Stimulated activated CD4-positive, alpha-beta T cell treated with anti-CD3 and anti-CD28 coated beads, TNF-alpha, amount 100 ng/mL, for 1 hour (primary cell): ENCODE measurements at places on chromosomes 2 and 18.

DNA sequence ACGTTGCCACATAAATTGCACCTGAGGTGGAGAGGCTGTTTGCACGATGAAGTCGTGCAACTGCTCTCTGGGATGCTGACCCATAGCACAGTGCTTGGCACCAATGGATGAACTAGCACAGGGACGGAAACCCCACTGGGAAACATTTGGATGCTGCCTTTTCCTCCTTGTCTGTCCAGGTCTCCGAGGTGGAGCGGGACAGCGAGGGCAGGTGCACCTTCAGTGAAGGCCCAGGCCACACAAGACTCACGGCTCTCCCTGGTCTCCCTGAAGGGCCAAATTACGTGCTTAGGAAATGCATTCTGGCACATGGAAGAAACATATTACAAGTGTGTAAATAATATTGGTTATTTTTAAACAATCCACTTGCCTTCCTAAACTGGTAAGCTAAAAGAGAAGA is 70.3 kb downstream of the TPO start:
- no peak for DNase-seq

- DNase-seq, result no peak
Measured at GRCh38 chr18:13597068-13597467, 129.3 kb downstream of the FAM210A start.

- no peak for DNase-seq
Measured at GRCh38 chr2:108614043-108614545, 79.8 kb downstream of the LIMS1 start.

GRCh38 chr2:121017396-121017795 is 267.6 kb downstream of the TFCP2L1 start:
- no peak for DNase-seq

GRCh38 chr2:19878268-19879046 is 23.3 kb downstream of the TTC32 start:
- DNase-seq, result no peak

GRCh38 chr2:905091-905832 is 45.4 kb upstream of the SNTG2 start:
- DNase-seq, result no peak

GRCh38 chr2:225598426-225598825 is 198.9 kb downstream of the NYAP2 start:
- DNase-seq, result no peak

GRCh38 chr18:76982038-76982437 is 150.5 kb downstream of the MBP start:
- DNase-seq, result no peak

DNA sequence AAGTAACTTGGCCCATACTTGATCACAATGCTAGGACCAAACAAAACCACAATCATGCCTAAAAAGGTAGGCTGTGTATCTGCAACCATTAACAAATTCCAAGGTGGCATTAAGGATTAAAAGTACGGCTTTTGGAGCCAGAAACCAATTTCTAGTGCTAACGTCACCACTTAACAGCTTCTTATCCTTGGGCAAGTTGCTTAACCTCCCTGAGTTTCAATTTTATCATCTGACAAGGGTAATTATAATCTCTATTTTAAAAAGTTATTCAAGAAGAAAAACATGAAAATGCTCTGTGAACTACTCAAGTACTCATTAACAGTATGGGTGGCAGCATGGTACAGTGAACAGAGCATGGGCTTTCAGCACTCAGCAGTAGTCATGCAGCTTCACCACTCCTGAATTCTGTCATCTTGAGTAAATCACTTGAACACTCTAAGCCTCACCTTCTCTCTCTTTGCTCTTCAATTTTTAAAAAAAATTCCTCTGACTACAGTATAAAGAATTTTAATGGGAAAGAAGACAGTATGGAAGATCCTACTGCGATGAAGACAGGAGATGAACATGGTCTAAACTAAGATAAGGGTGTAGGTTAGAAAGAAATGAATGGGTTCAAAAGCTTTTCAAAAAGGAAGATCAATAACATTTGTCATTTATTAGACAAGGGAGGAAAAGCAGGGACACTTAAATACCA is 69.2 kb downstream of the SS18 start:
- DNase-seq, result no peak

GRCh38 chr2:11962707-11963328 is 216.4 kb downstream of the LPIN1 start:
- no peak for DNase-seq

DNA sequence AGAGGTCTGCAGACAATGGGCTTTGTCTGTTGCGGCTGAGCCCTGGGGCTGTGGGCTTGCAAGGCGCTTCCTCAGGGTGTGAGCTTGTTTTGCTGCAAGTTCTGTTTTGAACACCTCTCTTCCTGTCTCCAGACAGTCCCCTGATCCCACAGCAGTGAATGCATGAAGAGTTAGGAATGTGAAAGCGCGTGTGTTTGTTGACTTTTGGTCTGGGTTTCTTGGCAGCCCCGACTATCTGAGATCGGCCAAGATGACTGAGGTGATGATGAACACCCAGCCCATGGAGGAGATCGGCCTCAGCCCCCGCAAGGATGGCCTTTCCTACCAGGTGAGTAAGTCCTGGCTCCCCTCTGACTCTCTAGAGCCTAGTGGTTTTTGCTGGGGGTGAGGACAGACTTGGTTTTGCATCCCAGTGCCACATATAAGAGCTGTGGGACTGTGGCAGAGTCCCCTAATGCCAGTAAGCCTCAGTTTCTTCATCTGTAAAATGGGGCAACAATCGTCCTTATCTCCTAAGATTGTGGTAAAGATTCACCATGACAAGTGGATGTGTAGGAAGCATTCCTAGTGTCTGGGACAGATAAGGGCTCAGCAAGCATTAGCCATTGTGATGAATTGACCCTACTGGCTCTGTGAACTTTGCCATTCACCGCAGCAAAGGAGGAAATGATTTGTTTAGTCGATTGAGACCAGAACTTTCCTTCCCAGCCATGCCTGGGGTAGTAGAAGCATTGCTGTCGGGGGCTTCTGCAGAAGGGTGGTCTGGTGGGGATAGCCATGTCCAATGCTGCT is 3.0 kb downstream of the LBH start:
- DNase-seq, result no peak

GRCh38 chr2:20624156-20624883 is 26.6 kb downstream of the HS1BP3 start:
- no peak for DNase-seq

DNA sequence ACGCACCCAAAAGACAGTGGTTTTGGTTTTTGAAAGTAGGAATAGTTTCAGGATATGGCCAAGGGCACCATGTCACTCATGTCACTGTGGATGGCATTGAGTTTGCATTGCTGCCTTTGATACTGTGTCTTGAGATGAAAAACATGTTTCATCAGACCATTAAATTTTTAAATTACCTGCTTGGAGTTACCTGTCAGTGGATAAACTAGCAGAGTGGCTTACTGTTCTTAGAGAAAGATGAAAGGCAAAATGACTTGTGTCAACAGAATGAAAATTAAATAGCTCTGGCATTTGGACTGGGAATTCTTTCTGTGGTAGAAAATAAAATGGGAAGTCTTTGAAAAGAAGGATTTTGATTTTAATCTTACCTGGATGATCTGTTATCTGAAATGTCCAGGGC is 386 bp downstream of the ICOS start:
- no peak for DNase-seq

DNA sequence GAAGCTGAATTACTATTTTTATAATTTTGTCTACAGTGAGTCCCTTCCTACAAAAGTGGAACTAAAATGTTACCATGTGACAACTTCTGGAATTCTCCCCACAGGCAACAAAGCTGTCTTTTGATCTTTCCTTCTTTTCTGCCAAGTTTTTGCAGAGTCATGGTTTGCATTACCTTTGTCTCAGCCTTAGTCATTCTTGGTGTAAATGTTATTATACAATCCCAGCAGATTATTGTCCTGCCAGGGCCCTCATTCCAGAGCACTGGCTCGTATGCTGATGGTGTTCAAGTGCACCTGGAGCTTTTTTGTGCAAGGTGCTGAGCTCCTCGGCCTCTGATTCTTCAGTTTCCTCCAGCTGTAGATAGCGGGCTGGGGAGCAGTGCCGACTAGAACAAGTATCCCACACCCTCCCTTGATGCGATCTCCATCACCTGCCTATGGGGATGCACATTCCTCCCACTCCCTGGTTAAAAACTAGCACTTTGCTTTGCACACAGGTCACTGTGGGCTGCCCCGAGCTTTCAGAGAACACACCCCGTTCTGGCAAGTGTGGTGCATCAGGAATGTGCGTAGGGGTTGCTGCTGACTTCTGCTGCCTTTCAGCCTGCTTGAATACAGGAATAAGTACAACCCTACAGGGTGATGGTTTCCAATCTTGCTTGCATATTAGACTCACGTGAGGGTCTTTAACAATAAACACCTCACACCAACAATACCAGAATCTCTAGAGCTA is 263.6 kb downstream of the RNF144A start:
- no peak for DNase-seq

DNA sequence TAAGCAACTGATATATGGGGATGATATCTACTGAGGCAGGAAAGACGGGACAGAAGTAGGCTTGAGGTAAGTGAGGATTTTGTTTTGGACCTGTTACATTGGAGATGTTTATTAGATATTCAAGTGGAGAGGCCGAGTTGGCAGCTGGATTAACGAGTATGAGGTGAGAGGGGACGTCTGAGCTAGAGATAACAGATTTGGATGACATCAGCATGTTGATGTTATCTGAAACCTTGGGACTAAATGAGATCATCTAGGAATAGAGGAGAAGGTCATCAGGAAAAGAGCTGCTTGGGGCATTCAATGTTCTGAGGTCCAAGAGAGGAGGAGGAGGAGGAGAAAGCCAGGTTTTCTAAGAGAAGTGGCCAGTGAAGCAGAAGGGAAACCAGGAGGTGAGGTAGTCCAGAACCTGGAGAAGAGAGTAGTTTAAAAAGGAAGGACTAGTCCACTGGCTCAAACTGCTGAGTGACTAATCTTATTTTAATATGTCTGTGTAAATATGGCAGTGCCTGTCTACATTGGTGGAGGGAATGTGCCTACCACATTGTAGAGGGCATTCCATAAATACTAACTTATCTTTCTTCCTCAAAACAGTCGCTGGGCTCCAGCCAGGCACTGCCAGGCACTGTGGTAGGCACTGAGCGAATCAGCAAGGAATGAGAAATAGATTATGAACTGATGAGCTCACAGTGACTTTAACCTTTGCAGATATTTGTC is 488.3 kb downstream of the DLGAP1 start:
- DNase-seq, result no peak

DNA sequence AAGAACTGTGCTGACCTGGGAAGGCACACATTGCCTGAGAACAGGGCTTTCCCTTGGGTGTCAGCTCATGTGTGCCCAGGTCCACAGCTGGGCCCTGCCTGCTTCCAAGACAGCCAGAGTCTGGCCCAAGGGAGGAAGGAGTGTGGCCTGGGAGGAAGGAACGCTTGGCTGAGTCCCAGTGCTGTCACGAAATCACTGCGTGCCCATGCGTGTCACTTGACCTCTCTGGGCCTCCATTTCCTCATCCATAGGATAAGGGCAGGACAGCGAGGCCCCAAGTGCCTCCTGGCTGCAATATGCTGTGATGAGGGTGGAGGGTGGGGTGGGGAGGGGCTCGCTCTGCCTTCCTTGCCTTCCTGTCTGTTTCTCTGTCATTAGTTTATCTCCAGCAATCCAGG is 642 bp upstream of the KCNK3 start:
- no peak for DNase-seq

- no peak for DNase-seq
Measured at GRCh38 chr2:41772697-41773096, 275.1 kb upstream of the PKDCC start.

DNA sequence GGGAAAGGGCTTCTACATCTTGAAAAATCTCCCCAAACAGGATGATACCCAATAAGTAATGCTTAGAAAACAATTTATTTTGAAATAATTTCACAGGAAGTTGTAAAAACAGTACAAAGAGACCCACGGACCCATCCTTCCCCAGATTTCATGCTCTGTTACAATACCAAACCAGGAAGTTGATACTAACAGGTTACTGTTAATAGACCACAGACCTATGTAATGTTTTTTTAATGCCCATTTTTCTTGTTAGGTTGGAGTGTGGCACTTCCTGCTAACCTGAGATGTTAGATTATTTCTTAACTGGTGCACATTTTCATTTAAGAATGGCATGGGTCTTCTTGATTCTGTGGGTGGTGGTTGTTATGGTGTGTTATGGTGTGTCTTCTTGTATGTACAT is 21.4 kb upstream of the MGAT5 start:
- DNase-seq, result no peak

GRCh38 chr2:239112127-239112774 is 264.4 kb downstream of the TWIST2 start:
- DNase-seq, result no peak

GRCh38 chr2:74093840-74094239 is 53.9 kb downstream of the BOLA3 start:
- DNase-seq, result no peak

- DNase-seq, result no peak
Measured at GRCh38 chr2:177753682-177754491, 318.7 kb downstream of the PDE11A start.

DNA sequence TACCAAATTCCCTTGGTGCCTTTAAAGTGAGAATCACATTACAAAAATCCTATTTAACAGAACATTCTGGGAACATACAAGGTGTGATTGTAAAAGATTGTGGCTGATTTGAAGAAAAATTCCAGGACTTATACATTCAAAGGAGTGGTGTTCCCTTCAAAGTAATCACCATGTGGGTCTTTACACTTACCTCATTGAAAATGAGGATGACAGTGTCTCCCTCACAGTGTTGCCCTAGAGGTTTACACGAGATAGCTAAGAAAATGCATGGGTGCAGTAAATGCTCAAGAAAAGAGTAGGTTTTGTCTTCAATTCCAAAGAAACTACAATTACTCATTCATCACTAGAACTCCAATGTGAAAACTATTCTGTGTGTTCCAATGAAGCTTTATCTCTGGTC is 331.5 kb downstream of the SLC4A3 start:
- DNase-seq, result no peak

GRCh38 chr2:39693245-39693644 is 27.5 kb downstream of the TMEM178A start:
- no peak for DNase-seq

DNA sequence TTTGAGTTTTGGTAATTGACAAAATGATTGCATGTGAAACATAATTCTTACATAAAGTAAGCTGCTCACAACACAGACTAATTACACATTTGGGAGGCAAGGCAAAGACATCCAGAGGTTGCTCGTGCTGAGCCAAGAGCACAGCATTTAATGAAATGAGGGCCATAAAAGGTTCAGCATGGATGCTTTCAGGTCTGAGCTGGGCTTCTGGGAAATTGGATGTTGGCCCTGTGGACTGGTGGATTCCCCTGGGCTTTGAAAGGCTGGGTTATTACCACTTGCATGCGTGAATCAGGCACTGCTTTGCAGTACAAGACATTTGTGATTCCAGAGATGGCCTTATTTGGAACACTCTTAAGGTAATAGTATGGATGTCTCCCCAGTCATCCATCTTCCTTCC is 533.5 kb upstream of the NRP2 start:
- DNase-seq, result no peak

DNA sequence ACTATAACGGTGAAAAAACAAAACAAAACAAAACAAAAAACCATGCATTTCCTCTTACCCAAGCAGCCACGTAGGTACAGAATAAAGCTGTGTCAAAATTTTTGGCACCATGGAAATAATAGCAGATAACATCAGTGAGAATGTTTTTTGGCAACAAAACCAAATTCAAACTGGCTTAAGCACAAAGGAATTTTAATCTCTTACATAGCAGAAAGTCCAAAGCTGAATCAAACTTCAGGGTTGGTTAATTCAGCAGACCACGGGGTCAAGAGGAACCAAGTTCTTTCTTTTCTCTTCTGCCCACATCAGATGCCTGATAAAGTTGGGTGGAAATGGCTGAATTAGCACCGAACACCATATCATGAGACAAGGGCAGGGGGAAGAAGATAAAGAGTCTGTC is 129.5 kb downstream of the PAX3 start:
- DNase-seq, result no peak
